Hematopoietic multipotent progenitor cell treated with erythropoietin and hydrocortisone succinate and interleukin-3 and kit ligand, for 8 days (in vitro differentiated cells): ENCODE measurements at places on chromosomes 3 and 15.
A peak's percentile ranks its signal among the peaks of the same experiment; 100 is the strongest.

DNA sequence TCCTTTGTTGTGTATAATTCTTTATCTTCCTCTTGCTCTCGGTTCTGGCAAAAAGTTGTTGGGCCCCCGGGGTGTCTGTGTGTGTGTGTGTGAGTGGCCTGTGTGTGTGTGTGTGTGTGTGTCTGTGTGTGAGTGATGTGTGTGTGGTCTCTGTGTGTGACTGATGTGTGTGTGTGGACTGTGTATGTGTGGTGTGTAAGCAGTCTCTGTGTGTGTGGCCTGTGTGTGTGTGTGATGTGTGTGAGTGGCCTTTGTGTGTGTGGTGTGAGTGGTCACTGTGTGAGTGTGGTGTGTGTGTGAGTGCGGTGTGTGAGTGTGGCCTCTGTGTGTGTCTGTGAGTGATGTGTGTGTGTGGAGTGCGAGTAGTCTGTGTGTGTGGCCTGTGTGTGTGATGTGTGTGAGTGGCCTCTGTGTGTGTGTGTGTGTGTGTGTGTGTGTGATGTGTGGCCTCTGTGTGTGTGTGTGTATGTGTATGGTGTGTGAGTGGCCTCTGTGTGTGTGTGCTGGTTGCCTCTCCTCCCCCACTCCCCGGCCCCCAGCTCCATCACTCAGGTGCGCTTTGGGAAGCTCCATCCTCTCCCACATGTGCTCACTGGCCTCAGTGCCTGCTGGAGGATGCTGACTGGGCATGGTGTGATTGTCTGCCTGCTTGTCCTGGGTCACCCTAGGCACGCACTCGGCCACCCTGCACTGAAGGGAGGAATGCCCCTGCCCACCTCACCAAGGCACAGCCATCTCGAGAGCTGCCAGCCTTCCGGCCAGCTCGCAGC lies 8.8 kb downstream of the LINGO1 start:
- no peak for DNase-seq

DNA sequence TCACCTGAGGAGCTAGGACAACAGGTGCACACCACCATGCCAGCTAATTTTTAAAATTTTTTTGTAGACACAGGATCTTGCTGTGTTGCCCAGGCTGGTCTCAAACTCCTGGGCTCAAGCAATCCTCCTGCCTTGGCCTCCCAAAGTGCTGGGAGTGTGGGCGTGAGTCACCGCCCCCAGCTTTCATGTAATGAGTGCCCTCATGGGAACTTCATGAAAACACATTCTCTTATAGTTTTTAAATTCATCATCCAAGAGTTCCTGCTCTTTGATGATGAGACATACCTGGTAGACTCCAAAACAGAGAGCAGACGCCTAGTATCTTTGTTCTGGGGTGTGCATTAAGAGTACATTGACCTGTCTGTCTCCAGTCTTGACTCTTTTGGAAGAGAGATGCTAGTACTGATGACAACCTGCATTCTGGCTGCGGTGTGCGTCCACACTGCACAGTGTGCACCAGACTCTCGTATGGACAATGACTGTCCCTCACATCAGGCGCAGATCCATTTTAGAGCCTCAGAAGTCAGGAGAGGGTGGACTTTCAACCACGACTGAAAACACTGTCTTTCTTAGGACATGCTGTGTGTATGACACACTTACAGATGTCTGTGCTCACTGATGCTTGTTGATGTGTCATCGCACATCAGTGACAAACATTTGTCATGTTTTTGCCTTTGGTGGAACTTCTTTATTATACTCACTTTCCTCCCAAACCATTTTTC lies 2.0 kb downstream of the NRROS start:
- DNase-seq = peak; percentile 72

- no peak for DNase-seq
Measured at GRCh38 chr3:3101660-3102458, 8.3 kb downstream of the IL5RA start.

DNA sequence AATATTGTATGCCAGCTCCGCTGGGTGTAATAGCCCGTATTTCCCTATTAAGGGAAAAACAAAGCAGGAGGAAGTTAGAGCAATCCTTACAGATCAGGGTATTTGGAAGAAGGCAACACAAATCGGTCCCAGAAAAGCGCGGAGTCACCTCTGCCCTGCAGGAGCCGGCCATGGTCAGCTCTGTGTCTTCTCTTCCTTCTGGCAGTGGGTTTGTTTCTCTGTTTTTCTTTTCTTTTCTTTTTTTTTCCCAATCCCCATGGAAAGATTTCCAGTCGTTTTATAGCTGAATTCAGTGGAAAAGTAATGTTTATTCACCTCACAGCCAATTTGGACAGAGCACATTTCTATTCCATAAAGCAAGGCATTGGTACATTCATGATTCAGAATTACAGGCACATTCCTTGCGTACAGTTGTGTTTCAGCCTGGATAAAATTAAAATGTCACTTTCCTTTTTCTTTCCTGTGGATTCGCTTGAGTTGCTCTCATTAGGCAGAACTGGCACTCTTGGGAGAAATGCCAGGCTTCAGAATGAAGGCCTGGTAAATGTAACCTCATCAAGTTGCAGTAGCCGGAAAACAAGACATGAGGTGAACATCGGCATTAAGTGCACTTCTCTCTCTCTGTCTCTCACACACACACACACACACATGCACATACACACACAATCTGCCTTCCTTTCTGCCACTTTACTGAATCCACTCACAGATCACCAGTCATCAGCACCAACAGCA lies 204.5 kb upstream of the UBE2E1 start:
- DNase-seq = no peak

- DNase-seq = no peak
Measured at GRCh38 chr3:50521572-50521971, 18.1 kb upstream of the CACNA2D2 start.

DNA sequence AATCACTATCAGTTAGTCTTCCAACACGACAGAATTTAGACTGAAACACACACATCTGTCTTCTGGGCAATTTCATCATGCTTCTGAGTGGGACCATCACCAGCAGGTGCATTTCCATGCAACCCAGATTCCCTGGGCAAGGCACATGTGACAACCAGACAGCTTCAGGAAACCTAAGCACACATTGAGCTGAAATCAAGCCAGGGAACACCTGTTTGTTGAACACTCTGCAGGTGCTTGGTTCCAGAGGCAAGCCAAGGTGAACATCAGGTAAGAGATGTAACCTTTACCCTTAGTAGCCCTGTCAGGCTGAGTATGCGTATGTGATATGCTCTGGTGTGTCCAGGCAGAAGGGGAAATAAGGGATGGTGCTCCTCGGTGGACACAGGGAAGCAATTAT lies 3.3 kb upstream of the PSMD2 start:
- no peak for DNase-seq

DNA sequence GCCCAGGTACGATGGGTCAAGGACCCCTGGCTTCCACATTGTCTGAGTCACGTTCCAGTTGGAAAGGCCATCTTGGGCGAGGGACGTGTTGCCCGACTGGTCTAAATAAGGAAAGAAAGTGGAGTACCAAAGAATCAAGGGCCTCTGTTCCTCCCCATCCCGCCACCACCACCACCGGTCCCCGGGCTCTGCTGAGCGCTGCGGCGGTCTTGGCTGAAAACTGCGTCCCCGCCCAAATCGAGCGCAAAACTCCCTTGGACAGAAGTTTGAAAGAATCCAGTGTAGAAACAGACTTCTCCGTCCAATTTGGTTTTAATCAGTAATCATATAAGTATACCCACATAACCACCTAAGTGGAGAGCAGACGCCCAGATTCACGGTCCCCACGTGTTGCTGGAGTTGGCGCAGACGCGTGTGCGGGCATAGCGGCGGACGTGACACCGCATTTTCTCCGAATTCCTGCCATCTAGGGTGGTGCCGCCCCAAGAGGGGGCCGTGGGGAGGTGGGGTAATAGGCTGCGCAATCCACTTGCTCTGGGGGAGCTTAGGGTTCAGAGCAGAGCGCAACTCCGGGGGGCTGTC lies 243.8 kb upstream of the TOPAZ1 start:
- DNase-seq = no peak

- no peak for DNase-seq
Measured at GRCh38 chr3:179949869-179950268, 86.9 kb downstream of the PEX5L start.

- no peak for DNase-seq
Measured at GRCh38 chr15:65067645-65068402, at the start of gene RASL12. RASL12 (minus strand) TSS chr15:65067991; CDS start chr15:65067835, 156 bp downstream.

GRCh38 chr3:190024912-190025311 lies 95.8 kb downstream of the P3H2 start:
- DNase-seq = no peak

- DNase-seq = no peak
Measured at GRCh38 chr15:34821831-34822230, 26.5 kb upstream of the ACTC1 start.

- no peak for DNase-seq
Measured at GRCh38 chr3:58725326-58725853, 58.8 kb upstream of the FAM3D start.

DNA sequence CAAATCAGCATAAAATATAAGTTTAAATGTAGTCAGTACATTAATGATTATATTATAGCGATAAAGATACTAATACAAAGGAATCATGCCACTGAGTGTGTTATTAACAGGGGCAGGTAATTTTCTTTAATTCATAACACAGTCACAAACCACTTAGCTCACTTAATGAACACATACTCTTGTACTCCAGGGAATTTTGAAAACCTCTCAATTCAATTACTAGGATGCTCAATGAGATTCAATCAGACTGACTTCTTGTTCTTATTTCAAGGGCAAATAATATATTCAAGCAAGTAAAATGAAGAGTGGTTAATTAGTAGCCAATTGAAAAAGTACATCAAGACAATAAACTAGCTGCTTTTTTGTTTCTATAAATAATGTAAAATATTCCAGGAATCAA lies 5.8 kb upstream of the SUCNR1 start:
- no peak for DNase-seq

GRCh38 chr3:55484801-55485791 lies 2.0 kb downstream of the WNT5A start:
- DNase-seq = peak; percentile 44

- DNase-seq = no peak
Measured at GRCh38 chr15:39204031-39204430, 376.8 kb upstream of the THBS1 start.

DNA sequence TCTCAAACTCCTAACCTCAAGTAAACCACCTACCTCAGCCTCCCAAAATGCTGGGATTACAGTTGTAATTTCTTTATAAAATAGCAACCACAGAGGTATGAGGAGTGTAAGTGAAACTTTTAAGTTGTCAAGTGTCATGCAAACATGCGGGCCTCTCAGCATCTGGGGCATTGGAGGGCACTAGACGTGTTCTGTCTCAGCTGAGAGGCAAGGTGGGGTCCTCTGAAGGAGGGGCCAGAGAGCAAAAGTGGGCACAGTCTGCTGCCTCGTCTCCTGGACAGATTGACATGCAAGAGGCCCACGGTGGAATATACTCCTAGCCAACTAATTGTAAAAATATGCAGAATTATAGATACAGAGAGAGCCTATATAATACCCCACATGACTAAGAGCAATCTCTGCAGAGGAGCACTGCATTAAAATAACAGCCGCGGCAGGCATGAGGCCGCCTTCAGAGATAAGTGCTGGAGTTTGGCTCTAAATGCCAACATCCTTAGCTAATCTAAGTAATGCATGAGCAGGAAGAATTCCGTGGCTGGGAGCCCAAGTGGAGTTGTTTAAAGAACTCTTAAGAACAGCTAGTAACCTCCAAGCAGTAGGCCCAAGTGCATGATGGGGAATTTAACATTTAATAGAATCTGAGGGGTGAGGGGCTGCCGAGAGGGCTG lies 87.8 kb upstream of the RNU6-1 start:
- no peak for DNase-seq

- DNase-seq = no peak
Measured at GRCh38 chr3:159821736-159822135, 166.9 kb upstream of the IL12A start.

DNA sequence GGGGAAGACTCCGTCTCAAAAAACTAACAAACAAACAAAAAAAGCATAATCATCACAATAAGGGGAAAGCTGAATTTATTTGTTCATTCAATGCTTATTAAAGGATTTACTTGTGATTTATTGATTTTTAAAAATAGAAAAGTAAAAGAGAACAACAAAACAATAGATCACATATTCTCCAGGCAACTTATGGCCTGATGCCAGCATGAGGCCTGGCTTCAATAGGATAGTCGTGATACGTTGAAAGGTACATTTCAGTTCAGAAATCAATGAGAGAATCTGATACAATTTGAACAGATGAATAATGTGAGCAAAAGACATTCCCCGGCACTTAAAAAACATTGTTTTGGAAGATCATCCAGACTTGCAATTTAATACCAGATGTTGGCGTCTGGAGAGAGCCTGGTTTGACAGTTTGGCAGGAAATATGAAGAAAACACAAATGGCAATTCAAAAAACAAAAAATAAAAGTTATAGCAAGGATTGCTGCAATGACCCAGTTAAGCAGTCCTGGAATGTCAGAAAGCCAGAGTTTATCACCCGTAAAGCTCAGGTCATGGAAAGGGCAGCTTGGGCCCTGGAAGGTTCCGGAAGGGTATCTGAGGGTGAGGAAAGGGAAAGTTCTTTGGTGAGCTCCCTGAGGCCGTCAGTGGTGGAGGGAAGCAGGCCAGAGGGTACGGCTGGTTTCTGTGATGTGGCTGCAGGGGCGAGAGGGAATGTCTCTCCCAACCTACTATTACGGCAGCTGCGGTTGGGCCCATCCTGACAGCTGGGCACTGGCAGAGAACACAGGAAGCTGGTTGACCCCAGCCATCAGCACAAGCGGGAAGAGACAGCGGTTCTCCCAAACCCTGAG lies 230.2 kb upstream of the HES1 start:
- no peak for DNase-seq

- DNase-seq = no peak
Measured at GRCh38 chr15:74631408-74631807, 15.8 kb downstream of the CLK3 start.

DNA sequence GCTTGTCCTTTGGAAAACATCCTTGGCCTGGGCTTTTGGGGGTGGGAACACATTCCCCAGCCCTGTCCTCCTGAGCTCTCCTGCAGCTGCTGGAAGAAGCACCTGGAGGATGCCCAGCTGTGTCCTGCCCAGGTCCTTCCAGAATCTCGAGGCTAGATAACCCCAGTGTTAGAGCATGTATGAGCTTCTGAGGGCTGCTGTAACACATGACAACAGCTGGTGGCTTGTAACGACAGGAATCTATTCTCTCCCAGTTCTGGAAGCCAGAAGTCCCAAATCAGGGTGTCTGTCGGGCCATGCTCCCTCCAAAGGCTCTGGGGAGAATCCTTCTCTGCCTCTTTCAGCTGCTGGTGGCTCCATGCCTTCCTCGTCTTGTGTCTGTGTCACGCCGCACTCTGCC lies 403.6 kb upstream of the C2CD4B start:
- DNase-seq = no peak

DNA sequence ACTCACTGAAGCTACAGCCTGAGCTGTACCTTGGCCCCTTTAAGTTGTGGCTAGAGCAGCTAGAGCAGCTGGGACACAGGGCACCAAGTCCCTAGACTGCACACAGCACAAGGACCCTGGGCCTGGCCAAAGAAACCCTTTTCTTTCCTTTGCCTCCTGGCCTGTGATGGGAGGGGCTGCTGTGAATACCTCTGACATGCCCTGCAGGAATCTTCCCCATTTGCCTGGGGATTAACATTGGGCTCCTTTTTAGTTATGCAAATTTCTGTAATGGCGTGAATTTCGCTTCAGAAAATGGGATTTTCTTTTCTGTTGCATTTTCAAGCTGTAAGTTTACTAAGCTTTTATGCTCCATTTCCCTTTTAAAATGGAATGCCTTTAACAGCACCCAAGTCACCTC lies 611.2 kb upstream of the ARPP21 start:
- DNase-seq = no peak
